ENCODE measurements at places on chromosomes 5 and 9. TPM values are rescaled to one million over a fixed set of nuclear protein-coding genes. Genes with fewer than 3 reads are reported as not detected.

- peaks cover 5% of the 10 kb centered on the region for H3K4me1 ChIP-seq
- H3K36me3 ChIP-seq, result no peaks in the 10 kb centered on the region
- peak; percentile 86 for DNase-seq
- H3K27ac ChIP-seq, result no peak within 1 kb of the TSS
- peaks cover 76% of the 10 kb centered on the region for H3K27me3 ChIP-seq
Observed at GRCh38 chr5:175444060-175444904, at the start of gene DRD1. TSS of gene DRD1 (minus strand) at chr5:175444182. CDS start at chr5:175443099, 1,083 bp downstream.

The IFNA4 gene
- not detected for total RNA-seq

DNA sequence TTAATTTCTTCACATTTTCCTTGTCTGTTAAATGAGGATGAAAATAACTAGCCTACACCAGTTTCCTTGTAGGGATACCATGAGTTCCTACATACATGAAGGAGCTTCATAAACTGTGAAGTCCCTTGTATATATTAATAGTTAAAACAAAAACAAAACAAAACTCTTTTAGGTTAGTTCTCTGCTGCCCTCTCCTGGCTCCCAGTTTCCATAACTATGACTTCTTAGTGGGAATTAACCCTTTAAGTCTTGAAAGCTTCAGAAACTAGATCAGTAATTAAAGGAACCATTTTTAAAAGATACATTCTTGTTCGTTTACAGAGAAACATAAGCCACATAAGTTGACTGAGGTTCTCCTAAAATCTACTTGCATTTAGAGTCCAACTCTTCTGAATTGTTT, 500.0 kb upstream of the C9orf72 start:
- no peak overlapping the region for H3K4me3 ChIP-seq
- DNase-seq, result no peak
- H3K27ac ChIP-seq, result no peak overlapping the region
- no peaks in the 10 kb centered on the region for H3K27me3 ChIP-seq

DNA sequence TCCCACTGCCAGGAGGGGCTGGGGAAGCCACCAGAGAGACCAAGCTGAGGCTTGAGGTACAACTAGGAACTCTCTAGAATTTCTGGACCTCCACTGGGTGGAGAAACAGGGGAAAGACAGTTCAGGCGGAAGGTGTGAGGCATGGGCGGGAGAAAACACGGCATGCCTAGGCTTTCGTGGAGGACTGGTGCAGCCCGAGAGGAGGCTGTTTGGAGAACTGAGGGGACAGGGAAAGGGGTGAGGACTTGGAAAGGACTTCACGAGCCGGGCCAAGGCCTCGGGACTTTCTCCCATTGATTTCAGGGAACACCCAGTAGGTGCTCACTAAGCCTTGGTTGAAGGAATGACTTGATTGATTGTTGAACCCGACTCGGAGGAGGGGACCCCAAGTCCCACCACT, 9.5 kb upstream of the ADGRD2 start:
- H3K27me3 ChIP-seq, result peaks cover 12% of the 10 kb centered on the region
- no peaks in the 10 kb centered on the region for H3K36me3 ChIP-seq
- H3K27ac ChIP-seq, result no peak overlapping the region
- H3K4me1 ChIP-seq, result no peaks in the 10 kb centered on the region

- peaks cover 41% of the 10 kb centered on the region for H3K4me1 ChIP-seq
- H3K27me3 ChIP-seq, result no peaks in the 10 kb centered on the region
- H3K27ac ChIP-seq, result no peak overlapping the region
- H3K4me3 ChIP-seq, result no peak overlapping the region
- peak; percentile 51 for DNase-seq
- peaks cover 41% of the 10 kb centered on the region for H3K36me3 ChIP-seq
Observed at GRCh38 chr9:6896562-6896961, 138.8 kb downstream of the KDM4C start.

DNA sequence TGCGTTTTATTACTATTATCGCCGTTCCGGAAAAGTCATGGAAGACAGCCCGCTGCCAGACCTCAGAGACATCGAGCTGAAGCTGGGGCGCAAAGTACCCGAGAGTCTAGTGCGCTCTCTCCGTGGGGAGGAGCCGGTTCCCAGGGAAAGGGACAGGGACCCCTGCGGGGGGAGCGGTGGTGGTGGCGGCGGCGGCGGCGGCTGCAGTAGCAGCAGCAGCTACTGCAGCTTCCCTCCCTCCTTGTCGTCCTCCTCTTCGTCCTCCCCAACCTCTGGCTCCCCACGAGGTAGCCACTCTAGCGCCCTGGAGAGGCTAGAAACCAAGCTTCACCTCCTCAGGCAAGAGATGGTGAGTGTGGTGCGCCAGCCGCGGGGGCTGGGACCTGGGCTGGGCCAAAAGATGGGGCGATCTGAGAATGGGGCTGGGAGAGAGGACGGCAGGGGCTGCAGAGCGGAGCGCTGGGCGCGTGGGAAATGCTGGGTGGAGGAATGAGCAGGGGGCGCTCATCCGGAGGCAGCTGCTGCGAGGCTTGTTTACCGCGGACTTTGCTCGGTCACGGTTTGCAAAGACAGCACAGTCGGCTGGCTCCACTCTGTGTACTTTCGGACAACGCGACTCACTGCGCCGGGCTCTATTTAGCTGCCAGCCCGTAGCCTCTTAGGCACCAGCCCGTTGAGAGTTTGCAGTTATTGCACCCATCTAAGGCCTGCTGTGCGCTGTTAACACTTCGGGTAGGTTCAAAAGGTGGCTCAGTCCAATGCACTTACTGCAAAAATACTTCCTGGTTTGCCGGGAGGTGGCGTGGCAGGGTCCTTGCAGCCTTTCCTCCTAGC, 1.1 kb downstream of the LURAP1L start:
- no peak for DNase-seq
- peaks cover 4% of the 10 kb centered on the region for H3K4me1 ChIP-seq
- H3K27ac ChIP-seq, result no peak overlapping the region

DNA sequence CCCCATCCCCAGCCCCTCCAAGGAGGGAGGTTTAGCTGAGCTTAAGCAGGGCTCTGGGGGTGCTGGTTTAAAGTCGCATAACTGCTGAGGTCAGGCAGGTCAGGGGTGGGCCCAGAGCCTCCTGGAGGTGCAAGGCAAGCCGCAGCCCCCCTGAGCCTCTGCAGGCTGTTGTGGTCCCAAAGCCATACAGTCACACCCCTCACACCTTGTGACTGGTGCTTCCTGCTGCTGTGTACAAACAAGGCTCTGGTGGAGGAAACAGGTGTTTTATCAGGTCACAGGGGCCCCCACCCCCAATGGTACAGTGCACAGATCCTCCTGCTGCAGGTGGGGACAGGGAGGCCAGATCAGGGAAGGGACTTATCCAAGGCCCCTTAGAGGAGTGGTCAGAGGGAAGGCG, 8.0 kb downstream of the TCF7 start:
- peaks cover 80% of the 10 kb centered on the region for H3K4me1 ChIP-seq
- peaks cover 11% of the 10 kb centered on the region for H3K27me3 ChIP-seq
- H3K4me3 ChIP-seq, result peak overlapping the region; percentile 79
- peak overlapping the region; percentile 70 for H3K27ac ChIP-seq
- peak; percentile 81 for DNase-seq

DNA sequence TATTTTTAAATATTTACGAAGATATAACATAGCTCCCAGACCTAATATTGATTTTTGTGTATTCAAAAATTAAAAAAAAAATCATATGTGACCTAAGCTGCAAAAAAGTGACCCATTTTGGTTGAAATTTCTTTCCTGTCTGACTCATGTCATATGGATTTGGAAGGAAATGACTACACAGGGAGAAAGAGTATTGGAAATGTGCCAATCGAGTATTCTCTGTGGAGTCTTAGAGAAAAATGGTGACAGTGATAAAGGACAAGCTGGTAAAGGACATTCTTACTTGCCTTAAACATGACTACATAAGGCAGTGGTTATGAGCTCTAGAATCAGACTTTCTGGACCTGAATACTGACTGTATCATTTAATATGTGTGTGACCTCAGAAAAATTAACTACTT, 262.9 kb upstream of the PTPRD start:
- no peak overlapping the region for H3K27ac ChIP-seq
- H3K36me3 ChIP-seq, result no peaks in the 10 kb centered on the region
- DNase-seq, result no peak

The ST8SIA4 gene
- total RNA-seq, result 61.3 TPM

DNA sequence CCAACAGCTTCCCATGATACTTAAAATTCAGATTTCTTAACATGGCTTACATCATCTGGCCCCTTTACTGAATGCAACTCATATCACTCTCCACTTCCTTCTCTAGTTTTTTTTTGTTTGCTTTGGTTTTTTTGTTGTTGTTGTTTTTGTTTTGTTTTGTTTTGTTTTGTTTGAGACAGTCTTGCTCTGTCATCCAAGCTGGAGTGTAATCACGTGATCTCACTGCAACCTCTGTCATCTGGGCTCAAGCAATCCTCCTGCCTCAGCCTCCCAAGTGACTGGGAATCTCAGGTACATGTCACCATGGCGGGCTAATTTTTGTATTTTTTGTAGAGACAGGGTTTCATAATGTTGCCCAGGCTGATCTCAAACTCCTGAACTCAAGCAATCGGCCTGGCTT, 41.4 kb downstream of the CPLANE1 start:
- H3K36me3 ChIP-seq, result peaks cover 9% of the 10 kb centered on the region
- no peak for DNase-seq
- no peak overlapping the region for H3K4me3 ChIP-seq

DNA sequence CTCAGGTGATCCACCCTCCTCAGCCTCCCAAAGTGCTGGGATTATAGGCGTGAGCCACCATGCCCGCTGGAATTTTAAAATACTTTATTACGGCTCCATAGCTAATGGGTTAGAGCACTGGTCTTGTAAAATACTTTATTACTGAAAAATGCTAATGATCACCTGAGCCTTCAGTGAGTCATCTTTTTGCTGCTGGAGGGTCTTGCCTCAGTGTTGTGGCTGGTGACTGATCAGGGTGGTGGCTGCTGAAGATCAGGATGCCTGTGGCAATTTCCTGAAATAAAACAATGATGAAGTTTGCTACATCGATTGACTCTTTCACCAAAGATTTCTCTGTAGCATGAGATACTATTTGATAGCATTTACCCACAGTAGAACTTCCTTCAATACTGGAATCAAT, 26.0 kb upstream of the GNE start:
- H3K4me1 ChIP-seq, result peaks cover 2% of the 10 kb centered on the region
- no peak overlapping the region for H3K27ac ChIP-seq
- no peaks in the 10 kb centered on the region for H3K27me3 ChIP-seq
- H3K4me3 ChIP-seq, result no peak overlapping the region

DNA sequence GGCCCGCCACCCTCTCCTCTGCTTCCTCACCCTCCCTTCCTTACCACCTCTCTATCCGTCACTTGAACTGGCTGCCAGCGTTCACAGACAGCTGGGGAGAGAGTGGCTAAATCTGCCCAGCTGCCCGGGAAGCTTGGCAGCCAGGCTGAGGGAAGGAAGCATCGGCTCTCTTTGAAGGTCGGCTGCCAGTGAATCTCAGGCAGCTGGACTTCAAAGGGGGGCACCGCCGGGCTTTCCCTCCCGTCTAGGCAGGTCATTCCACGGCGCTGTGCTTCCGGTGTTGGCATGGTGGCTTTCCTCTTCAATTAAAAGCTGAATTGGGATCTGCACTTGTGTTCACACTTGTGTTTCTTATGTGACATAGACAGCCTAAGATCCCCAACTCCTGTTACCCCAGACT, 174.0 kb downstream of the GDNF start:
- H3K27me3 ChIP-seq, result no peaks in the 10 kb centered on the region
- no peaks in the 10 kb centered on the region for H3K4me1 ChIP-seq
- no peak overlapping the region for H3K27ac ChIP-seq
- DNase-seq, result no peak

GRCh38 chr9:128383007-128383753, 12.0 kb downstream of the URM1 start:
- peaks cover 14% of the 10 kb centered on the region for H3K36me3 ChIP-seq
- H3K4me3 ChIP-seq, result no peak overlapping the region
- H3K4me1 ChIP-seq, result no peaks in the 10 kb centered on the region
- no peak overlapping the region for H3K27ac ChIP-seq
- no peaks in the 10 kb centered on the region for H3K27me3 ChIP-seq

The ZNF366 gene
- total RNA-seq, result not detected

The SPINK4 gene
- total RNA-seq, result not detected

- H3K36me3 ChIP-seq, result no peaks in the 10 kb centered on the region
- H3K4me1 ChIP-seq, result peaks cover 13% of the 10 kb centered on the region
- peaks cover 23% of the 10 kb centered on the region for H3K27me3 ChIP-seq
- no peak overlapping the region for H3K4me3 ChIP-seq
- no peak overlapping the region for H3K27ac ChIP-seq
Observed at GRCh38 chr9:121295662-121296191, 27.8 kb downstream of the GSN start.

- no peaks in the 10 kb centered on the region for H3K4me1 ChIP-seq
- no peaks in the 10 kb centered on the region for H3K36me3 ChIP-seq
- DNase-seq, result no peak
- no peak overlapping the region for H3K27ac ChIP-seq
- no peak overlapping the region for H3K4me3 ChIP-seq
Observed at GRCh38 chr5:115947260-115947659, 15.0 kb upstream of the LVRN start.

DNA sequence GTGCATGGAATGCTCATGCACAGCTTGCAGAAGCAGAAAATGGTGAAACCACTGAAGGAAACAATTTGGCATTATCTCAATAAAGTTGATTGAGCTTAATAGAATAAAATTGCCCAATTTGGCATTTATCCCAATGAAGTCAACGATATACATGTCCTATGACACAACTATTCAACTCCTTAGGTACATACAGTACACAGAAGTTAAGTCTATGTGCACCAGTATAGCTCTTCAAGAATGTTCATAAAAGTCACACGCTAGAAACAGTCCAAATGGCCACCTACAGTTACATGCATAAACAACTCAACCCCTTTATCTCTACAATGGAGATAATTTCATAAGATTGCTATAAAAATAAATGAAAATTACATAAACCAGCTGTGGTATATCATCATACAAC, 184.5 kb downstream of the DENND1A start:
- H3K4me3 ChIP-seq, result no peak overlapping the region
- no peak for DNase-seq
- peaks cover 13% of the 10 kb centered on the region for H3K4me1 ChIP-seq
- no peaks in the 10 kb centered on the region for H3K27me3 ChIP-seq

The PHF24 gene
- total RNA-seq, result 0.57 TPM

- H3K36me3 ChIP-seq, result no peaks in the 10 kb centered on the region
- peaks cover 5% of the 10 kb centered on the region for H3K27me3 ChIP-seq
- no peak overlapping the region for H3K27ac ChIP-seq
- no peak for DNase-seq
- no peaks in the 10 kb centered on the region for H3K4me1 ChIP-seq
Observed at GRCh38 chr5:108650997-108651396, 96.7 kb upstream of the FER start.

The ALAD gene
- total RNA-seq, result 24.9 TPM

GRCh38 chr9:6142799-6143454, 72.7 kb upstream of the IL33 start:
- no peaks in the 10 kb centered on the region for H3K27me3 ChIP-seq
- no peak overlapping the region for H3K4me3 ChIP-seq
- DNase-seq, result no peak
- H3K4me1 ChIP-seq, result no peaks in the 10 kb centered on the region

The RNF183 gene
- 0.12 TPM for total RNA-seq

The NKD2 gene
- total RNA-seq, result 3.3 TPM

GRCh38 chr5:138560971-138561370, 14.2 kb downstream of the HSPA9 start:
- peaks cover 75% of the 10 kb centered on the region for H3K36me3 ChIP-seq
- H3K27ac ChIP-seq, result no peak overlapping the region
- peaks cover 18% of the 10 kb centered on the region for H3K4me1 ChIP-seq
- DNase-seq, result no peak
- H3K27me3 ChIP-seq, result no peaks in the 10 kb centered on the region
- H3K4me3 ChIP-seq, result no peak overlapping the region

- H3K36me3 ChIP-seq, result no peaks in the 10 kb centered on the region
- peaks cover 3% of the 10 kb centered on the region for H3K27me3 ChIP-seq
- peaks cover 4% of the 10 kb centered on the region for H3K4me1 ChIP-seq
- H3K4me3 ChIP-seq, result no peak overlapping the region
- no peak for DNase-seq
- no peak overlapping the region for H3K27ac ChIP-seq
Observed at GRCh38 chr9:19555214-19555613, 146.4 kb downstream of the ACER2 start.

GRCh38 chr5:78339617-78340436, 20.6 kb upstream of the SCAMP1 start:
- H3K4me3 ChIP-seq, result no peak overlapping the region
- H3K36me3 ChIP-seq, result no peaks in the 10 kb centered on the region
- H3K4me1 ChIP-seq, result peaks cover 2% of the 10 kb centered on the region
- DNase-seq, result no peak
